ENCODE measurements at places on chromosomes 6 and 20.

DNA sequence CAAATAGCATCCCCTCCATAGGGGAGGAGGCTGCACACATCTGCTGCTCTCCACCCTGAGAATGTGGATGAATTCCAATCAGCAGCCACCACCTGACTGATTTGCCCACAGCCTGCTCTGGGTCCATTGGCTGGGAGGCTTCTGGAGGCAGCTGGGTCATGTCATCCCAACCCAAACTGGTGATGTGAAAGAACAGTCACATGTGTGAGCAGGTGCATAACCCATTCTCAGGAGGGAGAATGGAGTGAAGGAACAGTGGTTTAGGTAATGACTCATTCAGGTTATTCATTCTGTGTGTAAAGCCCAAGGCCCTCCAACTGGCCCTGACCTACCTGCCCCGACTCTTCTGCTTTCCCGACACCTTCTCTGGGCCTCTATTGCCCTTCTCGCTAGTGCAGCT lies 90.9 kb upstream of the GCM1 start:
- no peaks in the 10 kb centered on the region for H3K36me3 ChIP-seq
- H3K27me3 ChIP-seq: no peaks in the 10 kb centered on the region
- no peak overlapping the region for H3K27ac ChIP-seq
- H3K4me3 ChIP-seq: no peak overlapping the region
- no peak for DNase-seq
- H3K4me1 ChIP-seq: no peaks in the 10 kb centered on the region

DNA sequence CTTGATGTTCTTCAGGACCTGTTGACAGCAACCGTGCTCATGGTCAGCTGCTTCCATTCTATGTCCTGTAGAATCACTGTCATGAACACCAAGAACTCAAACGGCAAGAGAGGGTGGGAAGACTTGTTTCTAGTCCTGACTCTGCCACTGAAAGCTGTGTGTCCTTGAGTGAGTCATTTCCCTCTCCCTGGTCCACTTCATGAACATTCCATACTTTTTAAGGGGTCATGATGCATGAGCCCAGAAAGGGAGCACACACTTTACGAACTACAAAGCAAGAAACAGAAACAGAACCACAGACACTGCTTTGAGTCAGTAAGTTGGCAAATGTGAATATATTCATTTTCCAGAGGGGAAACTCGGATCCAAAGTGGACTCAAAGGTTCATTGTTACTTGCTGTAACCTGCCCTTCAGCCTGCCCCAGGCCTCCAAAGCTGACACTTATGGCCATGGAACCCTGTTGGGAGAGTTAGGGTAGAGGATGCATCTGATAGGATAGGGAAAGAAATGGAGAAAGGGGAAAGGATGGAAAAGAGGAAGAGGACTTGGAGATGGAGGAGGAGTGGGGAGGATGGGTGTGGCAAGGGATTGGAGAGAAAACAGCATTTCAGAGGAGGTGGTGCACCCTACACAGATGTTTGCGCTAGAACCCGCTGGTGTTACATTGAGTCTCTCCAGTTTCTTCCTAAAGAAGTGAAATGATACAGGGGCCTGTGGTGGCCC lies 129.8 kb downstream of the FOXO3 start:
- peak overlapping the region; percentile 84 for H3K27ac ChIP-seq
- H3K4me1 ChIP-seq: peaks cover 27% of the 10 kb centered on the region
- H3K27me3 ChIP-seq: no peaks in the 10 kb centered on the region
- peaks cover 23% of the 10 kb centered on the region for H3K36me3 ChIP-seq

- H3K4me3 ChIP-seq: no peak overlapping the region
- peaks cover 12% of the 10 kb centered on the region for H3K4me1 ChIP-seq
- H3K36me3 ChIP-seq: no peaks in the 10 kb centered on the region
- no peak for DNase-seq
- H3K27me3 ChIP-seq: no peaks in the 10 kb centered on the region
- no peak overlapping the region for H3K27ac ChIP-seq
Measured at GRCh38 chr6:37495244-37495934, 4.3 kb downstream of the CCDC167 start.

GRCh38 chr6:140463312-140463710 lies 1088.9 kb upstream of the CITED2 start:
- DNase-seq: no peak
- peak overlapping the region; percentile 69 for H3K27ac ChIP-seq
- H3K4me3 ChIP-seq: no peak overlapping the region
- H3K4me1 ChIP-seq: peaks cover 4% of the 10 kb centered on the region

DNA sequence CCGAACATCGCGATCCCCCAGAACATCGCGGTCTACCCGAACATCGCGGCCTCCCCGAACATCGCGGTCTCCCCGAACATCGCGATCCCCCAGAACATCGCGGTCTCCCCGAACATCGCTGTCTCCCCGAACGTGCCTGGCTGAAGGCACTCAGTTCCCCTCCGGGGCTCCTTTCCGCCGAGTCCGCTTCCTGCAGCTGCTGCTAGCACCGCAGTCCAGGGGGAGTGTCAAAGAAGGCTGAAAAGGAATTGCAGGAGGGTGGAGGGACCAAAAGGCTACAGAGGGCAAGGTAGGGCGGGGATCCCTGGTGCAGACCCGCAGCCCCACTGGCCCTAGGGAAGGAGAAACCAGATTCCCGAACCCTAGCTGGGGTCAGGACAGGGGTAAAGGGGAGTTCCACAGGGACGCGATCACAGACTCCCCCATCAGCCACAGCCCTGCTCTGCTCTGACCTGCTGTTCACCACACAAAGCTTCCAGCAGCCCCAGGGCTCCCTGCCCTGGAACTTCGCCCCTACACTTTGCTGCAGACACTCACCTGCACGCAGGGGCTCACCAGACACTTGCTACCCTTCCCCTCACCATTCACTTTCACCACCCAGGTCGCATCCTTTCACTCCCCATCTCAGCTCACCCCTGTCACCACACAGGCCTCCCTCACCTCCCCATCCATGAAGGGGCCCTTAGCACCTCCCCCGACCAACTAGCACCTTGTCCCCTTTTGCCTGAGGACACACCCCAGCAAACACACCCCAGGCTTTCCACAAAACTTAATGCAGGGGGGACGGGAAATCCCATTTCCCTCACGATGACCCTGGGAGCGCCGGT lies 1.7 kb downstream of the ULBP1 start:
- H3K36me3 ChIP-seq: no peaks in the 10 kb centered on the region
- no peak overlapping the region for H3K27ac ChIP-seq
- H3K27me3 ChIP-seq: peaks cover 100% of the 10 kb centered on the region
- peaks cover 22% of the 10 kb centered on the region for H3K4me1 ChIP-seq
- no peak overlapping the region for H3K4me3 ChIP-seq
- DNase-seq: no peak

- H3K27ac ChIP-seq: no peak overlapping the region
- DNase-seq: no peak
- H3K4me3 ChIP-seq: no peak overlapping the region
- no peaks in the 10 kb centered on the region for H3K27me3 ChIP-seq
- no peaks in the 10 kb centered on the region for H3K36me3 ChIP-seq
Measured at GRCh38 chr6:39599973-39600372, 125.2 kb downstream of the KIF6 start.

- no peaks in the 10 kb centered on the region for H3K4me1 ChIP-seq
- no peaks in the 10 kb centered on the region for H3K27me3 ChIP-seq
- no peak overlapping the region for H3K4me3 ChIP-seq
- H3K27ac ChIP-seq: no peak overlapping the region
Measured at GRCh38 chr20:24042646-24043045, 54.1 kb upstream of the GGTLC1 start.

GRCh38 chr20:42083280-42083679 lies 465.1 kb upstream of the CHD6 start:
- H3K27me3 ChIP-seq: no peaks in the 10 kb centered on the region
- H3K36me3 ChIP-seq: no peaks in the 10 kb centered on the region
- H3K4me3 ChIP-seq: no peak overlapping the region
- H3K4me1 ChIP-seq: no peaks in the 10 kb centered on the region
- DNase-seq: no peak

GRCh38 chr6:151131324-151132007 lies 108.3 kb upstream of the AKAP12 start:
- no peak overlapping the region for H3K4me3 ChIP-seq
- no peak overlapping the region for H3K27ac ChIP-seq
- no peaks in the 10 kb centered on the region for H3K36me3 ChIP-seq
- no peak for DNase-seq
- H3K4me1 ChIP-seq: no peaks in the 10 kb centered on the region
- no peaks in the 10 kb centered on the region for H3K27me3 ChIP-seq

DNA sequence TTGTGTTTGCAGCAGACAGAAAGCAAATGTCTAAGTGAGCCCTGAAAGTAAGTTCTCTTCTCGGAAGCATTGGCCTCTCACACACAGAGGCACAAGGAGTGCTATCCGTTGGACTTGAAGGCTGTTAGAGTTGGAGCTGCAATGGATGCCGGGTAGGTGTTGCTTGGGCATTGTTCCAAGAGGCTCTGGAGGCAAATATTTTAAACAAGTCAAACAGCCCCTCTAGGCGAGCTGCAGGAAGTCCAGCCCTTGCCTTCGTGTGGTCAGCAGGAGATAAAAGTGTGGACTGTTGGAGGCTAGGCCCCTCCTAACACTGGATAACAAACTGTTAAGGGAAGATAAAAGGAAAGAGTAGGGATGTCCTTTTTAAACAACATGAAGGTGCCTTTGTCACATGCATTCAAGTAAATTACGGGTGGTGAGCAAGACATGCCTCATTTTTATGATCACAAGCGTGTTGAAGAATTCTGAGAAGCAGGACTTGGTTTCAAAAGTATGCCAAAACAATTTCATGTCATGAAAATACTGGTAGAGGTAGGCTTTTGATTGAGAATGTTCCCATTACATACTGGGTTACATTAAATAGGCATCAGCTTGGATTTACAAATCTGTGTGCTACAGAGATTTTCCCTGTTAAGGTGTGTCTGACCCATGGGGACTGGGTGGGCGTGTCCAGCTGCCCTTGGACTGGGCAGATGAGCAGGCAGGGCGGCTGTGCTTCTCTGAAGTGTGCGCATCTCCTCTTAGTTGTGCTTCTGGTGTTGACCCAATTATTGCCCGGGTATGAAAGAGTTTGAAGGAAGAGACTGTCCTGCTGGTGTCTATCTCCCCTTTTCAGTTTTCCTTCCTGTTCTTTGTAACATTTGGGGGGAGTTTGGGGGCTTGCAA lies 57.5 kb downstream of the RREB1 start:
- H3K36me3 ChIP-seq: no peaks in the 10 kb centered on the region
- H3K4me1 ChIP-seq: peaks cover 67% of the 10 kb centered on the region
- H3K4me3 ChIP-seq: no peak overlapping the region
- H3K27me3 ChIP-seq: no peaks in the 10 kb centered on the region
- H3K27ac ChIP-seq: peak overlapping the region; percentile 10
